G401 (cell line): ENCODE measurements at places on chromosomes 1 and 21.

DNA sequence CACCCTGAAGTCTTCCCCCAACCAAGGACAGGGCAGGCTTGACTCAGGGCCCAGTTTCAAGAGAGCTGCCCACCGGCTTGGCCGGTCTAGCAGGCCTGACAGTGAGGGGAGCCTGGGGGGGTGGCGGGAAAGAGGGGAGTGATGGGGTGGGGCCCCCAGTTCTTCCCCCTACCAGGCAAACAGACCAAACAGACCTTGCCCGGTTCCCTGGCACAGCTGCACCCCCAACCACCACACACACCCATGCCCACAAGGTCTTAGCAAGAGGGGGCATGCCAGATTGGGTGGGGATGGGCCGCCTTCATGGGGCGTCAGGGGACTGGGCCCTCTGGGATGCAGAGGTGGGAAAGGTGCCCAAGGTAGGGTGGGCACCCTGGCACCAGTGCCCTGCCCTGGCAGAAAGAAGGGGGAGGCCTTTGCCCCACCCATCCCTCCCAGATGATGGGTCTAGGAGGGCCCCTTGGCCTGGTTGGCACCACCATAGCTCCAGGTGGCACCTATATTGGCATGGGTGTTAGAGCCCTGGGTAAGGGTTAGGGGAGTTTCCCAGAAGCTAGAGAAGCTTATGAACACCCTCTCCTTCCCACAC lies 8.9 kb downstream of the ZBTB7B start:
- DNase-seq = no peak

DNA sequence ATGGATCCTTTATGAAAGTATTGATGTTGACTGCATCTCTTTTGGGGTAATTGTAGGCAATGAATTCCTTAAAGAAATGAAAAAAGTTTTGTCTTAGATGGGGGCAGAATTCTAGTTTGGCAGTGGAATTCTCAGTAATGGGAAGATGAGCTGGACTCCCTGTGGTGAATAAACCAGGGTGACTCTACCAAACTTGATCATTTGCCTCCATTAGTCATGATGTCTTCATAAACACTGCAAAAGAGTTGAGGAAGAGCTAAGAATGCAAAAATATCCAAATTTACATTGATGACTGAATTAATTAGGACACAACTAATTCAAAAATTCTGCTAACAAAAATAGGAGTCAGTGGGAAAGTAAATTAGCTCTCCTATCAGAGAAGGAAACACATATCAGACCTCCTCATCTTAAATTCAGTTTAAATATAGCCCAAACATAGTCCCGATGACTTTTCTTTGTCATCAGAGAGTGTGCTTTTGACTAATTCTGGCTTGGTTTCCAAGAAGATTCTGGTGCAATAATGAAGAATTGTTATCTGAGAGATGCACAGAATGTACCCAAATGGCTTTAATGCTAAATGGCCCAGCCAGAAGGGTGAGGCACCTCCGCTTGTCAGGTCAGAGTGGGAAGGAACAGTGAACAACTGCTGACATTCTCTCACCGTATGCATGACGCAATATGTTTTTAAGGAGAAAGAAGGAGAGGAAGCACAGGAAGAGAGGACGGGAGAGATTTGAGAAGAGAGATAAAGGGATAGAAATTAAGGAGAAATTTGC lies 525.1 kb downstream of the LMO4 start:
- DNase-seq = no peak

DNA sequence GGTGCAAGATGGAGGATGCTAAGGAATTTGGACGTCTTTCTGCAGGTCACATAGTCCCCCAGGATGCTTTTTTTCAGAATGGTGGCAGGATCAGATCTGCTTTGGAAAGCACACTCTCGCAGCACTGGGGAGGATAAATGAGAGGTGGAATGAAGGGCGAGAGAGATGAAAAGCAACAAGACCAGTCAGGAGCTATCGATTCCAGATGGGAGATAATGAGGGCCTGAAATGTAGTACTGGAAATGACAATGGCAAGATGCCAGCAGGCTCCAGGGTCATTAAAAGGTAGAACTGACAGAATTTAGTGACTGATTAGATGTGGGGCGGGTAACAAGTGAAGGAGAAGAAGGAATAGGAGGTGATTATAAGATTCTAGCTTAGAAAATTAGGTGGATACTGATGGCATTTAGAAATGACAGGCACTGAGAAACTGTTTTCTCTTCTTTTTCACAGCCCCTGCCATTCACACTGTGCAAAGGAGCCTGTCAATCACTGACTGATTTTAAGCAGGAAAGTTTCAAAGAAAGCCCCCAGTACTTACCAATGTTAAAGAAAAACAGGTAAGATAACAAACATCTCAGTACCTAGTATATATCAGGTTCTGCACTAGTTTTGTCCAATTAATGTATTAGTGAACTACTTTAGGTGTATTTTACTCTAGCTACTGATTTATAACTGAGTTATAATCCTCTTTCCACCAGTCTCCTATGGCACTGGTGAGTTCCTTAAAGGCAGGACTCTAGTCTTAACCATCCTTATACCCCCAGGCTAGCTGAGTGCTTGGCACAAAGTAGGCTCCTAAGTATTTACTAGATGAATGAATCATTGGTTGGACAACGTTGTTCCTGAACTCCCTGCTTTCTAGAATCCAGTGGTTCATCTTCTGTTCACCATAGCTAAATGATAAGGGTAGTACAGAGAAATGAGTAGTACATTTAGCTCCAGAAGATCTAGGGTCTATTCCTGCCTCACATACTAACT lies 9.2 kb downstream of the PIGM start:
- no peak for DNase-seq

- DNase-seq = no peak
These were observed 28.3 kb upstream of the IFI44L start for GRCh38 chr1:78591971-78592370.

DNA sequence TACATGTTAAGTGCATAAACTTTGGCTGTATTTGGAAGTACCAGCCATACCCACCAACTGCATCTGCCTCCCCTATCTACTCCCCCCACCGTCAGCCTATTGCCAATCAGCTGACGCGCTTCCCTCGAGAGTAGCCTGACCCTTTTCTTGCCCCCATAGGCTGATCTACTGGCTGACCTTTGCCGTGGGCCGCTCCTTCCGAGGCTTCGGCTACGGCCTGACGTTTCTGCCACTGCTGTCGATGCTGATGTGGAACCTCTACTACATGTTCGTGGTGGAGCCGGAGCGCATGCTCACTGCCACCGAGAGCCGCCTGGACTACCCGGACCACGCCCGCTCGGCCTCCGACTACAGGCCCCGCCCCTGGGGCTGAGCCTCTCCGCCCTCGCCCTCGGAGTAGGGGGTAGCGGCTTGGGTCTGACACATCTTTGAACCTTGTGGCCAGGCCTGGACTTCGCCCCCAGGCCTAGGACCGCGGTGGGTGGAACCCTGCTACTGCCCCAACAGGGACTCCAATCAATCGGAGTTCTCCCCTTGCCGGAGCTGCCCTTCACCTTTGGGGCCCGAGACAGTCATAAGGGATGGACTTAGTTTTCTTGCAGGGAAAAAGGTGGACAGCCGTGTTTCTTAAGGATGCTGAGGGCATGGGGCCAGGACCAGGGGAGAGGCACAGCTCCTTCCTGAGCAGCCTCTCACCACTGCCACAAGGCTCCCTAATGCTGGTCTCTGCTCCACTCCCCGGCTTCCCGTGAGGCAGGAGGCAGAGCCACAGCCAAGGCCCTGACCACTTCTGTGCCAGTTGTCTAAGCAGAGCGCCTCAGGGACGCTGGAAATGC lies 4.0 kb downstream of the GLMP start:
- DNase-seq = peak; percentile 87

DNA sequence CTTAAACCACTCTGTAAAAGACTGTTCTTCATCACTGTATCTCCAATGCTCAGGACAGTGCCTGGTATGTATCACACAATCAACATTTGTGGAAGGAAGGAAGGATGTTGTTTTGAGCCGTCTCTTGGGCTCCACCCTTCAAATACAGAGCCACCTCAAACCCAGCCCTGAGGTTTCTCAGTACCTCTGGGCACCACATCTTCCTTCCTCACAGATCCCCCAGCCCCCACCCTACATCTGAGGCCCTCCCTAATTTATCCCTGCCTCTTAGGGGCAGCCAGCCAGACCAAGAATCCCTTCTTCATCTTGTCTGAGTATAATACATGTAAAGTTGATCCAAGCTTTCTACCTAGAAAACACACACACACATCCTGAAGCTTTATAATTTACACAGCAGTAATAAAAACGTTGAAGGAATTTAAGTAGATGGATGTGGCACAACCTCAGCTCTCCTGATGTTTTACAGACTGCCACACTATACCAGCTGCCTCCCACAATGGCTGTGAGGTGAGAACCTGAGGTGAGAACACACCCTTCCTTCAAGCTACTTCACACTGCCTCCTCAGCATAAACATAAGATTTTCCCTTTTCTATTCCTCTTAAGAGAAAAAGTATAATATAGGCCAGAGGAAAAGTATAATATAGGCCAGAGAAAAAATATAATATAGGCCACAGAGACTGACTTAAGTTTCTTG lies 48.5 kb downstream of the CDC7 start:
- no peak for DNase-seq

DNA sequence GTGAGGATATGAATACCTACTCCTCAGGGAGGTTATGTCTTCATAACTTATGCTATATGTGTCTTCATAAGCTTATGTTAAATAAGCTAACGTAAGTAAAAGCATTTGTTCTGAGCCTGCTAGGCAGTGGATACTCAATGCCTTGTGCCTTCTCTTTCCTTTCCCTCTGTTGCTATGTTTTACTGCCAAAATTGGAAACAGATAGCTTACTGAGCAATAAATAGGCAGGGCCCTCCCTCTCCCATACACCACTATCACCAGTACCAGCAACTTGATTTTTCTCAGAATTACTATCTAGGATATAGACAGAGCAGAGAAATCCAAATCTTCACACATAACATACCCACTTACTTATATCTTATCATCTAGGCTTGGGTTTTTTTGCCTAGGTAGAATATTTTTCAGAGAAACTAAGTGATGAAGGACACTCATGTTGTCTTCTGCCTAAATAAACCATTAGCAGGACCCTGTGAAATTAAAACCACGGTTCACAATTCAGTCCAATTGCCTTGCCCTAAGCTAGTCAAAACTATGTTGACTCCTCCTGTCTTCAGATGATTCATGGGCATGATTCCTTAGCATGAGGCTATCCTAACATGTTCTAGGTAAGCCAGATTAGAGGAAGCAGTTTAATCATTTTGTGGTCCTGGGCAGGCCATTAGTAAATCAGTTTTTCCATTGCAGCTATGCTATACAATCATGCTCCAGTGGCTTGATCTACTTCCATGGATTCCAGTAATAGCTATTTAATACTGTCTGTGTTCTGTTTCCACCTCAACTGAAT lies 15.9 kb upstream of the LRRC8C start:
- DNase-seq = no peak

DNA sequence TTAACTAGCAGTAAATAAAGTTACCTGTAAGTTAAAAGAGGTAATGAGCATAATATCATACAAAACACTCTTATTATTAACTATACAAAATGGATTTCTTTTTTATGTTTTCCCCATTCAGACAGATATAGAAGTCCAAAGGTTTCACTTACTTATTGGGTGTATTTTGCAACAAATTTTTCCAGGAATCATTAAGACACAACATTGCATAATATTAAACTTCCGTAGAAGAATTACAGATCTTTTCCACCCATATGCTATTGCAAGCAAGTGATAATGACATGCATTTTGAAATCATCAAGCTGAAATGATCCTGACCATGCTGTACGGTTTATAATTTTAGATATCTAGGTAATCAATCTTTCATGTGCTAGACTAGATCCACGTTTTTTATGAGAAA lies 957.0 kb downstream of the NCAM2 start:
- no peak for DNase-seq

DNA sequence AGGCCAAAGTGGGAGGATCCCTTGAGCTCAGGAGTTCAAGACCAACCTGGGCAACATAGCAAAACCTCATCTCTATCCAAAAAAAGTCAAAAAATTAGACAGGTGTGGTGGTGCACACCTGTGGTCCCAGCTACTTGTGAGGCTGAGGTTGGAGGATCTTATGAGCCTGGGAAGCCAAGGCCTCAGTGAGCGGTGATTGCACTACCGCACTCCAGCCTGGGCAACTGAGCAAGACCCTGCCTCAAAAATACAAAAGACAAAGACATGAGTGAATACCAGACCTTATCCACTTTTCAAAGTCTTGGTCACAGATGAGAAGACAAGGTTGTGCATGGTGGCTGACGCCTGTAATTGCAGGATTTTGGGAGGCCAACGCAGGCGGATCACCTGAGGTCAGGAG lies 13.2 kb upstream of the MSTO1 start:
- DNase-seq = no peak

- no peak for DNase-seq
These were observed 30.0 kb downstream of the IRF2BP2 start for GRCh38 chr1:234579967-234580366.

- no peak for DNase-seq
These were observed 1.7 kb downstream of the PTGFR start for GRCh38 chr1:78492386-78492950.

GRCh38 chr1:147267711-147268110 lies 25.2 kb downstream of the CHD1L start:
- no peak for DNase-seq

DNA sequence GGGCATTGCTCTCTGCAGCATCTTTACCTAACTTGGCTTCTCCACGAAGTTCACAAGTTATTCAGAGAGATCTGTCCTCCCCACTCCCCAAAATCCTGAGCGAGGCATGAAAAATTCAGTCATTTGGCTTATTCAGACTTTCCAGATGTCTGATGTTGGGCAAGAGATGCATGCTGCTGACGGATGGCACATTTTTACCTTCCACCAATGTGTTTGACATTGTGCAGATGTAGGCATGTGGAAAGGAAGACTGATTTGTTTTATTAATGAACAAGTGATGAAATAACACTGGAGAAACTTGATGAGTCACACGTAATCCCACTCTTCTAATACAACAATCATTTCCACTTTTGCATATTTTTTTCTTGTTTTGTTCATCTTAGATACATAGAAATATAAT lies 86.7 kb downstream of the C1orf94 start:
- DNase-seq = no peak

DNA sequence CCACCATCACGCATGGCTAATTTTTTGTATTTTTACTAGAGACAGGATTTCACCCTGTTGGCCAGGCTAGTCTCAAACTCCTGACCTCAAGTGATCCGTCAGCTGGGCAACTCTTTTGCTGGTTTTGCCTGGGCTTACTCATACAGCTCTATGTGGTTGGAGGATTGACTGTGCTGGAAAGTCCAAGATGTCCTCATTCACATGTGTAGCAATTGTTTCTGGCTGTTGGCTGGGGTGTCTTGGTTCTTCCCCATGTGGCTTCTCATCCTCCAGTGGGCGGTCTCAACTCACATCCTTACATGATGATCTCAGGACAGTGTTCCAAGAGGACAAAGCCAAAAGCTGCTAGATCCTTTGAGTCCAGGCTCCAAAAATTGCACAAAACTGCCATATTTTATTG lies 53.3 kb downstream of the TEX35 start:
- DNase-seq = no peak
